NB4 (cell line): ENCODE measurements at places on chromosomes 11 and 22.

- DNase-seq = no peak
Measured at GRCh38 chr22:19059481-19060278, 62.5 kb downstream of the DGCR2 start.

- DNase-seq = no peak
Measured at GRCh38 chr22:23158516-23159290, 13.4 kb downstream of the RAB36 start.

DNA sequence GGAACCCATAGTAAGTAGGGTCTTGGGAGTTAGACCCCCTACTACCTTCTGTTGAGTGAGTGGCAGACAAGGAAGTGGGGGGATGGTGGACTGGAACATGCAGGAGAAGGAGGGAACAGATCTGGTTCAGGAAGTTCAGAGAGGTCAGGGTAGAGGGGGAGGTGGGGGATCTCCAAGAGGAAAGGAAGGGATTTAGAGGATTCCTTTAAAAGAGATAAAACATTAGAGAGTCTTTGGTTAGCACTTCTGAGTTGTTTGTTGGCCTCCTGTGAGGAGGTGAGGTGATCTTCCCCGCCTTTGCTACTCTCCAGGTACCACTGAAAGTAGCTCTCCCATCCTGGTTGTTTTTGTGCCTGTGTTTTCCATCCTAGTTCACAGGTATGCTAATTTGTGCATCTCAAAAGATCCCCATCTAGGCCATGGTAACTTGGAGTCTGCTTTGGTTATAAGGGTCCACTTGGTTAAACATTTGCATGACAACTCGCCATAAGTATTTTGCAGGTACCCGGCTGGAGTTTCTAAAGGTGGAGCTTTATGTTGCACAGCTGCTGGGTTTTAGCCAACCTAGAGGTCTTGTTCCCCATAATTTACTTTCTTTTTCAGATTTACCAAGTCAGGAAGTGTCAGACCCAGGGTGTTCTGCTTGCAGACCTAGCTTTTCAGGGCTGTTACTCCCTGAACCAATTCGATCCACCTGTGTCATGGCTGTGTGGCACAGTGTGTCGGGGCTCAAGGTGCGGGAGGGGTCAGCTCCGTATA, 79.3 kb upstream of the SORL1 start:
- DNase-seq = peak; percentile 40

DNA sequence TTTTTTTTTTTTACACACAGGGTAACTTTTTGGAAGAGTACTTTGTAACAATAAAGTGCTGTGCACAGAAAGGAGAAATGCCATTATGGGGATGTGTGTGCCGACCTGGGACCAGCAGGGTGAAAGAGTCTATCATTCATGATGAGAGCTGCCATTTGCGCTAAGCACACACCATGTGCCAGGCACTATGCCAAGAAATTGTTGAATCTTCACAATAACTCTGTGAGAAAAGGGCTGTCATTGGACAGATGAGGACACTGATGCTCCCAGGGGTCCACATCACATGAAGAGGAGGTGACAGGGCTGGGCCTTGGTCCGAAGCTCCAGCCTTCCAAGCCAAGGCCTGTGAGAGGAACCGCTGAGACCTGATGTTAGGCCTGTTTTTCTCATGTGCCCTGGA, 5.6 kb downstream of the DUSP18 start:
- no peak for DNase-seq

- DNase-seq = peak; percentile 66
Measured at GRCh38 chr11:129852125-129852740, 36.6 kb downstream of the TMEM45B start.

- DNase-seq = no peak
Measured at GRCh38 chr11:108685419-108686130, 20.7 kb downstream of the DDX10 start.

GRCh38 chr22:36701965-36702621, 1.5 kb downstream of the CACNG2 start:
- DNase-seq = no peak

- DNase-seq = no peak
Measured at GRCh38 chr11:10568486-10568941, at the start of gene LYVE1. Gene LYVE1 (minus strand): TSS chr11:10568665. CDS start chr11:10568532, 133 bp downstream.

- no peak for DNase-seq
Measured at GRCh38 chr11:107882095-107882820, 23.7 kb upstream of the SLC35F2 start.

GRCh38 chr22:46972901-46973831, 210.7 kb downstream of the TBC1D22A start:
- no peak for DNase-seq

- DNase-seq = no peak
Measured at GRCh38 chr11:11989774-11990744, 18.4 kb downstream of the DKK3 start.

GRCh38 chr11:102341844-102342318, 5.1 kb upstream of the BIRC2 start:
- peak; percentile 86 for DNase-seq

DNA sequence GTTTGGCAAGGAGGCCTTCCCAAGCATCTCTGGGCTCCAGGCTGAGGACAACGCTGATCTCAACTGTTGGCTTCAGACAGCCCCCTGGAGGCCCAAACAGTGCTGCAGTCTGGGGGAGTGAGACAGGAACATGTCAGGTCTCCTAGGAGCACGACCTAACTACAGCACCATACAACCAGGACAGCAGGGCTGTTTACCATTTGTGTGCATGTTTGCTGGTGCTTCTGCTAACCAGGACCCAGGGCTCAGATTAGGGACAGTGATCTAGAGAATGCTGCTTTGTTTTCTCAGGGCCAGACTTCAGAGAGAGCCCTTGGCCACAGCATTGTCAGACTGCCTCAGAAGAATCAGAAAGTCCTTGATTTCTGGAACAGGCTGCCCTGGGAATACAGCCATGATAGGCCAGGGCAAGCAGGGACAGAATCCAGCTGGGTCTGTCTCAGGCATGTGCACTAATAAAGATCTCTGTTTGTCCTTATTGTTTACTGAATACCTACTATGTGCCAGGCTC, 126.5 kb downstream of the VPREB1 start:
- peak; percentile 13 for DNase-seq

DNA sequence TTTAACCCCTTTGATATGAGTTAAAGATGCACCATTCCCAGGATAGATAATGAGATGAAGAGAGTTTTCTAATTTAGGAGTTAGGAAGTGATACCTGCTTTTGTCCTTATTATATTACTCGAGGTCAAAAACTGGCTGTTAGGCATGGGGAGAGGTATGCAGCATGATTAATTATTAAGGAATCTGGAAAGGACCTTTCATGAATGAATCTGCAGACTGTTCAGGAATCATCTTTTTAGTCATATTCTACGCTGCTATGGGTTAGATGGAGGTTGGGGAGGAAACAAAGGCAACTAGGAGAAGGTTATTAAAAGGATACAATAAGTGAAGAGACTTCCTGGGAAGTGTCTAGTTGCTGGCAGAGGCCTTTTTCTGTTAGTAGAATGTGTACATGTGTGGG, 492.4 kb upstream of the CCDC90B start:
- no peak for DNase-seq

DNA sequence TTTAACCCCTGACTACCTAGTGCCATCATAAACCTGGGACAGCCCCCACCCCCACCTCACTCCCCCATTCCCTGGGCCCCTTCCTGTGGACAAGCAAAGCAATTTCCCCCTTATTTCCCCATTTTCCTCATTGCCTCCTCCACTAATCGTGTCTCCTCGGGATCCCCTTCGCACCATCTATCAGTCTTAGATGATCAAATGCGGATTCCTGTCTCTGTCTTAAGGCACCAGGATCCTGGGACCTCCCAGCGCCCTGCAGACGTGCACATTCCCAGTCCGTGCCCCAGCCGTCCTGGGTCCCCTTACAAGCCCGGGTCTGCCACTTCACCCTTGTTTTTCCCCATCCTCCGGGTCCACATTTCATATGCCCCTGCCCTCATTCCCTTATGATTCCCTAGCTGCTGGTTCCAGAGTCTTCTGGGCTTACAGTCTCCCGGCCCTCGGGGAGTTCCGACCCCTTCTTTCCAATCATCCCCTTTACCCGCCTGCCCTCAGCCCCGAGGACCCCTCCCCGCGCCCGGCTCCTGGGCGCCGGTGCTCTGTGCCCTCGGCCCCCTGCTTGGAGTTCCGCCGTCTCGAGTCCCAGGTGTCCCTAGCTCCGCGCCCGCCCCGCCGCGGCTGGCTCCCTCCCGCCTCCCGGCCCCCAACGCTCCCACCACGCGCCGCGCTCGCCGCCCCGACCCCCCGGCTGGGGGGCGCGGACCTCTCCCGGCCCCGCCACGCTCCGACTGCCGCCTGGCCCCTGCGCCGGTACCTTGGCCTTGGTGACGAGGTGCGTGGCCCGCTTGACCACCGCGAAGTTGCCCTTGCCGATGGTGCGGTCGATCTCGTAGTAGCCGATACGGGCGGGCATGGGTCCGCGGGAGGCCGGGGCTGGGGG, 599 bp downstream of the SIK3 start:
- peak; percentile 61 for DNase-seq

GRCh38 chr11:8017894-8018483, 30.9 kb downstream of the EIF3F start:
- DNase-seq = no peak

DNA sequence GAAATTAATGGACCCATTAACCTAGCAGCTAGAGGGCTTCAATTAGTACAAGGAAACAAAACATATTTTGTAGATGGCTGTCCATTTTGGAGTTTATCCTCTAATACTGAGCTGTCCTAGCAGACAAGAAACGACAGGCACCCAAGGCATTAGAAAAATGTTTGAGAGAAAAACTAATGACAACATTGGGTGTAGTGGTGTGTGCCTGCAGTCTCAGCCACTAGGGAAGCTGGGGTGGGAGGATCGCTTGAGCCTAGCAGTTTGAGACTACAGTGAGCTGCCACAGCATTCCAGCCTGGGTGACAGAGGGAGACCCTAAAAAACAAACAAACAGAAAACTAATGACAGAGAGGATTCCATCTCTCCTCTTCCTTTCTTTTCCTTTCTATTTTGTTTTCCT, 1.5 kb downstream of the A4GALT start:
- DNase-seq = no peak

GRCh38 chr11:119752946-119753345, 23.9 kb upstream of the NECTIN1 start:
- no peak for DNase-seq

DNA sequence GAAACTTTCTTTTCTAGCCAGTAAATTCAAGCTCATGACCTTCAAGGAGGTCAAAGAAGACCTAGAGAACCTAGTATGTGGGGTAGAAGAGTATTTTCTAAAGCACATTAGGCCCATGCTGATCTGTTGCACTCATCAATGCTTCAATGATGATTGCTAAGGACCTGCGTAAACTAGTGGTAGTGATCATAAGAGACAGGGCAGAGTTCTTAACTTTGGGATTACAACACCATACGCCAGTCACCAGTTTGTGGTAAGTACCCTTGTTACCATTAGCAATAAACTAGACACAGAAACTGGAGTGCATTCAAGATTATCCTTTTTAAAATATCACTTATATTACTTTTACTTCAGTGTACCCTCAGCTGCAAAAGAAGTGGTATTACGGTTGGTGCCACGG, 490.3 kb downstream of the BUD13 start:
- DNase-seq = no peak

DNA sequence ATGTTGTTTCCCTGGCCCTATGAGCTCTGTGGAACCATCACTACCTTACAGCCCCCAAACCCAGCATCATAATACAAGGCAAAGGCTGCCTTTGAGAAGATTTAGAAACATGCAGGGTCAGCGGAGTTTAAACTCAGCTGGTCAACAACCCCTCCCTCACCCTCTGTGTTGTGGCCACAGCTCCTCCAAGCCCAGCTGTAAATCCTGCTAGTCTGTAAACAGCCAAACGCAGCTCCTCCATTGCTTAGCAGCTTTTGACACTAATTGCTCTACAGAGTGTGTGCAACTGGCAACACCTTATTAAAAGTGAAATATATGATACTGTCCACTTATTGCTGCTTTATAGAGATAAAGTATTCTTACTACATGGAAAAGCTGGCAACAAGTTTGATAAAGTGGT, 29.1 kb downstream of the OPCML start:
- no peak for DNase-seq

- DNase-seq = no peak
Measured at GRCh38 chr22:27537501-27537900, 264.1 kb downstream of the MN1 start.

DNA sequence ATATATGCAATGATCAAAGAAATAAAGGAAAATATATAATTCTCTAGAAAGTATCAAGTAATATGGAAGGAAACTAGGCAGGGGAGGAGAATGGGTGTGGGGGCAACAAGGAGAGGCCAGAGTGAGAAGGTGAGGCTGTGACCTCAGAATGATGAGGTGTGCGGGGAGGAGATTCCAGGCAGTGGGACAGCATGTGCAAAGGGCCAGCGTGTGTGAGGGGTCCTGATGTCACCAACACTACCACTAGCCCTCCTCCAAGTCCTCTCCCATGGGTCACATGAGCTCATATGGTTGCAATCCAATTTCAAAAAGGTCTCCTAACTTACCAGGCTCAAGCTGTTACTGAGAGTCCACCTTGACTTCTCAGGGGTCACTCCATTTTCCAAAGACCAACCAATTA, 463.9 kb downstream of the MN1 start:
- no peak for DNase-seq

DNA sequence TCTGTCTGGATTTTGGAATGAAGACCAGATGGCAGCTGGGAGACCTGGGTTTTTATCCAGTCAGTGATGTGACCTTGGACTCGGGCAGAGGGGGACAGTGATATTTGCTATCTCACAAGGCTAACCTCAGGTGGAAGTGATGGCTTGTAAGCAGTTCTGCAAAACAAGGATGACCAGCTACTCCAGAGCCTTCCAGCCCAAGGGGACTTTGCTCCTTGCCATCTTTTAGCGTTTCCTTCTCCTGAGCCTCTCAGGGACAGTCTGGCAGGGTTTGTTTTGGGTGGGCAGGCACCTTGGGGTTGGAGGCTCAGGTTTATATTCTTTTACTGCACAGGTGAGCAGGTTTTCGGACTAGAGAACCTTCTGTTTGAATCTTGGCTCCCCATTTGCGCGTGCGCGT, 9.5 kb upstream of the OSBP2 start:
- DNase-seq = no peak

- DNase-seq = peak; percentile 77
Measured at GRCh38 chr11:9385327-9385899, 961 bp downstream of the IPO7 start.

DNA sequence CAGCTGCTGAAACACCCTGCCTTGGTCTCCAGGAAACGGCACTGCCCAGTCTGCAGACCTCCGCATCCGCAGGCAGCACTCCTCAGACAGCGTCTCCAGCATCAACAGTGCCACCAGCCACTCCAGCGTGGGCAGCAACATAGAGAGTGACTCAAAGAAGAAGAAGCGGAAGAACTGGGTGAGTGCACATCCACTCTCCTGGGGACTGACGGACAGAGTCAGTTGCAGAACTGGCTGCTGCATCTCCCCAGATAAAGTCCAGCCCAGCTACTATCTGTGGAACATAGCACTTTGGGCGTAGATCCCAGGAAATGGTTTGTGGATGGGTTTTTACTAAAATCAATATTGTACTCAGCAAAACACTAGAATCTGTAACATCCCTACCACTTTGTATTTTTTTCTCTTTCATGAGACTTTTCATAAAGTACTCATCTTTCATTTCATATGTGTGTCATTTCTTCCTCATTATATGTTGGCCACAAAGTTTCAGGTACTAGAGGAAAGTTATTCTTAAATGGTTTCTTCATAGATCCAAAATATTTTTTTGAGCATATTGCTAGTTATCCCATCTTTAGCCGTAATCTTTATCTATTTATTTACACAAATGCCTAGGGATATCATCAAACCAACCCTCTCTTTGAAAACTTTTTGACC, 80.1 kb downstream of the DBX1 start:
- no peak for DNase-seq

- DNase-seq = peak; percentile 69
Measured at GRCh38 chr22:44623771-44624510, 78.1 kb upstream of the PRR5 start.
